ENCODE measurements at places on chromosomes 6 and 20. TPM values are rescaled to one million over a fixed set of nuclear protein-coding genes. Genes with fewer than 3 reads are reported as not detected.

HLA-C gene
- 94.6 TPM for total RNA-seq

ZGPAT gene
- 25.5 TPM for total RNA-seq

ACTR5 gene
- total RNA-seq = 19.6 TPM

FOXS1 gene
- total RNA-seq = not detected

SPATS1 gene
- not detected for total RNA-seq

NHLRC1 gene
- total RNA-seq = 1.0 TPM

PPT2 gene
- 12.5 TPM for total RNA-seq

DNA sequence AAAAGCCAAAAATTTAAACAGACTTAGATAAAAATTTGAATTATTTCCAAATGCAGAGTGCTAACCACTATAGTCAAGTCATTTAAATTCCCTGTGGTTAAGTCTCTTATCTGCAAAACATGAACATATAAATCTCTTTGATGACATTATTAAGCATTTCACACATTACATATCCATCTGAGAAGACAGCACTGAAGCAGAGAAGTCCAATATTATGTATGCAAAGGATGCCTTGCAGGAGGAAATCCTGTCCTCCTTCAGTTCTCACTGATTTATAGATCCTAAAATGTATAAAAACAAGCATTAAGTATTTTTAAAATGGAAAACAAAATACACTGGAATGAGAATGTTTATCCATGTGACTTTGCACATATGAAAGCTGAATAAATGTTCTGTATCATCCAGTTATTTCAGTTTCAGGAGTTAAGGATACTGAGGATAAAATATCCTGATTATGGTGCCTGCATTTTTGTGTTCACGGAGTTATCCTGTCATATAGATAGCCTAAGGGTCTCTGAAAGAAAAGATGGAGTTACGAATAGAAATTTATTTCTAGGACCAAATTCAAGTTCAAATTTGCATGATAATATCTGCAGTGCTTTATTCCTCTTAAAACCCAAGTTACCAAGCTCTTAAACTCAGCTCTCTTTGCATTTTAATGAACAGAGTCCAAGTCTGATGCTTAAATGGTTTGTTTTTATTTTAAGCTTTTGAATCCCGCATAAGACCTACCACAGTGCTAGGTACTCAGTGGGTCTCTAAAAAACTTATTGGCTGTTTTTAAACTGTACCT is 145.4 kb downstream of the PRKN start:
- no peak for DNase-seq

DNA sequence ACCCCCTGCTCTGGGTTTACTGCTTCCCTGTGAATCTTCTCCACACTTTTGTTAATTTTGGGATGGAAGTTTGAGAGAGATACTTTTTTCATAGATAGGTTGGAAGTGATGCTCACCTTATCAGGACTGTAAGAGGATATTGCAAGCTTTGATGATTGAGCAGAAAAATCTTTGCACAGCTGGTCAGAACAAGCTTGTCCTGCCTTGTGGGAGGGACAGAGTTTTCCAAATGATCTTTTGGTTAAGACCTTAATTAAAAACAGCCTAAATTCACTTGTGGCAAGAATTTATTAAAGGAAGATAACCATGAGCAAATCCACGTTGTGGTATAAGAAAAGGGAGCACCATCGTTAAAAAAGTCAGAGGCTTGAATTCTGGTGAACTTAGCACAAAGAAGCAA is 32.2 kb downstream of the E2F3 start:
- no peak for DNase-seq

DNA sequence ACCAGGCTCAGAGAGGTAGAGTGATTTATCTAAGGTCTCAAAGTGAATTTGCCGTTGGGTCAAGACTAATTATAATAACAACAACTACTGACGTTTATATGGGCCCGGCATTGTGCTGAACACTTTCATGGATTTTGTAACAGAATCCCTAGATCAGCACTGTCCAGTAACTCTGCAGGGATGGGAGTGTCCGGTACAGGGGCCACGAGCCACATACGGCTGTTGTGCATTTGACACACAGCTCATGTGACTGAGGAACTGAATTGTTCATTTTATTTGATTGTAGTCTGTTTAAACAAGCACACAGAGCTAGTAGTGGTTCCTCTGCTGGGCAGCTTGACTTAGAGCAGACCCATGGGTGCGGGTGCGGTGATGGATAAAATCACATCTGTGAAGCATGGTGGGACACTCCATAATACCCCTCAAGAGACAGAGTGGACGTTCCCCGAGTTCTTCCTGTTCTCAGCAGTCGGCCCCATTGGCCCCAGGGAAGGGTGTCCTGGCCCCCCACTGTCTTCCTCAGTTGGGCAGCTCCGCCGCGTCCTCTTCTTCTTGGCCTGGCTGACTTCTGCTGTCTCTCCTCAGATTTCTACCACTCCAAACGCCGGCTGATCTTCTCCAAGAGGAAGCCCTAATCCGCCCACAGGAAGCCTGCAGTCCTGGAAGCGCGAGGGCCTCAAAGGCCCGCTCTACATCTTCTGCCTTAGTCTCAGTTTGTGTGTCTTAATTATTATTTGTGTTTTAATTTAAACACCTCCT is 6.8 kb downstream of the CDKN1A start:
- no peak for DNase-seq

DNA sequence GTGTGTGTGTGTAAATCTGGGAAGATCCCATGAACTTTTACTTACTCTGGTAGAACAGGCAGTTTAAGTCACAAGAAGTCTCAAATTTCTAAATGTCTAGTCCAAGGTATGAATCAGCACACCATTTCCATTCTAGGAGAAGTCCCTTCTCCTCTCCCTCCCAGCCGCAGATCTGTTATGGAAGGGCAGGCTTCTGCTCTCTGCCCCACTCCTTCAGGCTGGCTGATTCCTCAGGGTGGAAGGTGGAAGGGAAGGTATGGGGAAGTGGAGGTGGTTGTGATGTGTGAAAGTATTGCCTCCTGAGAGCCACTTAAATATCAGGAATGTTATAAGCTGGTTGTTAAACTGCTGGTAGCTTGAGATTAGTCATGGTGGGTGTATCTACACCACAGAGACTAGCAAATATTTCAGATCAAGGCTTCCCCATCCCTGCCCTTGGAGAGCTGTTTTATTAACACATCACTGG is 44.5 kb upstream of the LAMA4 start:
- DNase-seq = no peak

DNA sequence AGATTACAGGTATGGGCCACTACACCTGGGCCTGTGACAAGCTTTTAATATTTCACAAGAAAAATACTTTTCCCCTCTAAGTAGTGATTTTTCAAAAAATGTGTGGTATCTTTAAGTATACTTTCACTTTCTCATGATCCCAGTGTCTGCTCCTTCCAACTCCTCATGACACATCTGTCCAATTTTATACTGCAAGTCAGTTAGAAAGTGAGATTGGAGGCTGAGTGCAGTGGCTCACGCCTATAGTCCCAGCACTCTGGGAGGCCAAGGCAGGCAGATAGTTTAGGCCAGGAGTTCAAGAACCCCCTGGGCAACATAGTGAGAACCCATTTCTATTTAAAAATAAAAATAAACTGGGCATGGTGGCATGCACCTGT is 20.2 kb downstream of the PIM1 start:
- DNase-seq = no peak

DNA sequence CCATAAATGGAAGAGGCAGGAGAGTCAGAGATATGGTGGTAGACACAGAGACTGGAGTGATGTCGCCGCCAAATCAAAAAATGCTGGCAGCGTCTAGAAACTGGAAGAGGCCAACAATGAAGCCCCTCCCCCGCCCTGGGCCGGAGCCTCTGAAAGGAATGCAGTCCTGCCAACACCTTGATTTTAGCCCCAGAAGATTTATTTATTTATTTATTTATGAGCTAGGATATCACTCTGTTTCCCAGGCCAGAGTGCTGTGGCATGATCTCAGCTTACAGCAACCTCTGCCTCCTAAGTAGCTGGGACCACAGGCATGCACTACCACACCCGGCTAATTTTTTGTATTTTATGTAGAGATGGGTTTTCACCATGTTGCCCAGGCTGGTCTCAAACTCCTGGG is 82.6 kb upstream of the CCDC167 start:
- peak; percentile 63 for DNase-seq

GRCh38 chr6:135555550-135555949 is 58.0 kb upstream of the AHI1 start:
- DNase-seq = peak; percentile 40

DNA sequence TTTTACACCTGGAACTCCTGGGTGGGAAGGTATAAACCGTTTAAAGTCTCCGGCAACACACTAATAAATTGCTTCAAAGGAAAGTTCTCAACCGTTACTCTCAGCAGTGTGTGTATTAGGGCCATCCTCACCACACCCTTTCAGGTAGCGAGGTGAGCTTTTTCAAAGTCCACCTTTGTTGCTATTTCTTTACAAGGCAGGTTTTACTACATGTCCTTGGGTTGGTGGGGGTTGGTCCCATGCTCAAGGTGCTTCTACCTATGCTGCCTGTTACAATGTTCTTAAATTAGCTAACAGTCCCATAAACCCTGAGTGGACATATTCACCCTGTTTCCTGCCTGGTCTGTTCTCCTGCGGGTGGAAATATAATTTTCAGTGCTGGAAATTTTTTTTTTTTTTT is 13.2 kb upstream of the OSER1 start:
- no peak for DNase-seq

- no peak for DNase-seq
These were observed 10.5 kb upstream of the UBE2V1 start for GRCh38 chr20:50123418-50123817.

DNA sequence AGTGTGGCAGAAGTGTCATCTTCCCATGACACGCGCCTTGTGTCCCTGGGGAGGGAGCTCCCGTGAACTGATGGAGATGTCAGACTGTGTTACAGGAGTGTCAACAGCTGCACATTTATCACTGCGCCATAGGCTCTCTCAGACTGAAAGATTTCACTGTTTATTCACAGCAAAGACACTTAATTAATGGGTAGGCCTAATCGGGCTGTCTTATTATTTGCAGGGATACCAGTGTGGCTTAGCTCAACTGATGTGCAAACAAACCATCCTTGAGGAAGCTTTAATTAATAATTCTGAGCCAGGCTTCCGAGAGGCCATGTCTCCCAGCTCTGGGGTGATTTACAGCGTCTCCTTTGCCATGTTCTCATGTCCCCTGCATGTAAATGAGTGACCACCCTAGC is 771.0 kb downstream of the QKI start:
- DNase-seq = no peak

DNA sequence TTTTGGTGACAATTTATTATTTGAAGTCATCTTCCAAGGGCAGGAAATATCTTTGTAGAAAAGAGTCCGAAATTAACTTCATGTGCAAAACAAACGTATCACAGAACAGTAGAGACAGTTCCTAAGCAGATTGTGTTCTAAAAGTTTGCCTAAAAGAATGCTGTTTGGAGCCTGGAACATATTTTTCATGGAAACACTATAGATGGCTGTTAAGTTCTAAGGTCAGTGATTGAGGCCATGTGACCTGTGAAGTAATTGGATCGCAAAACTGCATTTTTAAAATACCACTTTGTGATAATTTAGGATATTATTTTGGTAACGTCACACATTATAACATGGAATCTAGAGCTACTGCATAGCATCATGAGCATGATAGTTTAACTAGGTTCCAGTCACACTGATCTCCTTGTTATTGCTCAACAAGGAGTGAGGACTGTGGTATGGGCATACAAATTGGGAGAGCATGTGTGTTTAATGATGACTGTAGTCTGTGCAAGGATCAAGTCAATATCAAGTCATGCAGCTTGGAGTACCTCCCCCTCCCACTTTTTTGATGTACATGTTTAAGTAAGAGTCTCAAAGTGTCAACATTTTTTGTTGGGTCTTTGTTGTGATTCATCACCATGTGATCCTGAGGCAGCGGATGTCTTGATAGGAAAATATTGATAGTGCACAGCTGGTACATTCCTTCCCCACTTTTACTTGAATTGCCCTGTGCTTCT is 609.3 kb upstream of the CITED2 start:
- no peak for DNase-seq

GRCh38 chr20:48364688-48365421 is 462.9 kb downstream of the PREX1 start:
- DNase-seq = no peak

- no peak for DNase-seq
These were observed 351.9 kb upstream of the PRND start for GRCh38 chr20:4369798-4370124.

- peak; percentile 84 for DNase-seq
These were observed 3.7 kb downstream of the OGFR start for GRCh38 chr20:62808211-62808865.

GRCh38 chr20:52234302-52235045 is 42.9 kb upstream of the ZFP64 start:
- no peak for DNase-seq

- no peak for DNase-seq
These were observed 84.3 kb upstream of the TMEM181 start for GRCh38 chr6:158475344-158476302.

- DNase-seq = no peak
These were observed 127.8 kb downstream of the KIF16B start for GRCh38 chr20:16445482-16445881.

- no peak for DNase-seq
These were observed 210.7 kb upstream of the CNR1 start for GRCh38 chr6:88376768-88377387.

DNA sequence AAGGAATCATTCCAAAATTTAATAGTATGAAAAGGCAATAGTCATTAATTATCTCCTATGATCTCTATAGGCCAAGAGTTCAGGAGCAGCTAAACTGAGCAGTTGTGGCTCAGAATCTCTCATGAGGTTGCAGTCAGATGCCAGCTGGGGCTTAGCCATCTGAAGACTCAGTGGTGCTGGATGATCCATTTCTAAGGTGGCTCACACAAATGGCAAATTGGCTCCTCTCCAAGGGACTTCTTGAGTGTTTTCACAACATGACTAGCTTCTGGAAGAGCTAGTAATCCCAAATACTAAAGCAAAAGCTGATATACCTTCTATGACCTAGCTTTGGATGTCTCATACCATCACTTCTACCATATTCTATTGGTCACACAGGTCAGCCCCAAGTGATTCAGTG is 104.2 kb downstream of the HAO1 start:
- DNase-seq = no peak

- no peak for DNase-seq
These were observed 31.4 kb upstream of the FBXO9 start for GRCh38 chr6:53033764-53034163.

DNA sequence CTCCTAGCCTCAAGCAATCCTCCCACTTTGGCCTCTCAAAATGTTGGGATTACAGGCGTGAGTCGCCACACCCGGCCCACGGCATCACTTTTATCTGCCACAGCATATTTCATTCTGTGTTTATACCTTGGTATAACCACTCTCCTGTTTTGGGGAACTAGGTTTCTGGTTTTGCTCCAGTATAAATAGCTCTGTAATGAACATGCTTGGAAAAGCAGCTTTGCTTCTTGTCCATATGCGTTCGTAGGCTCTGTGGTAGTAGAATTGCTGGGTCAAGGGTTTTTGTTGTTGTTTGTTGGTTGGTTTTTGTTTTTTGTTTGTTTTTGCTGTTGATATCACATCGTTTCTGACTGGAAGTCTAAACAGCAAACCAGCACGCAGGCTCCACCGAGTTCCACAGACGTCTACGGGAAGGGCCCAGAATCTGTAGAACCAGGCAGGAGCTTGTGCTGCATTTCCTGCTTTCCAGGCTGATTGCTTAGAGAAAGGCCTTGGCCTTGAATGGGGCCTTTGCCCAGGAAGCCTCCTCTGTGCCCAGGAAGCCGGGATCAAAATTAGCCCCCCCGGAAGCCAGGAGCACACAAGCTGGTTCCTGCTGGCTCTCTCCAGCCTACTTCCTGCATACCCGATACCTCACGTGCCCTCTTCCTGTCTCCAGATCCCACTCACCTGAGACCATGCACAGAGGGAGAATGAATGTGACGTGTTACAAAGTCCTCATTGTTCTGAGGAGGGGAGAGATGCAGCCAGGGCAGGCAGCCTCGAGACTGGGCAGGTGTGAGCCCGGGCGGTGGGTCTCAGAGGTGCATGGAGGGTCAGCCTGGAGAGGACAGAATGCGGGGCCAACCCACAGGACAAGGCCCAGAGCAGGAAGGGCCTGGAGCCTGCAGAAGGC is 34.7 kb downstream of the AAR2 start:
- peak; percentile 45 for DNase-seq

All from GM23338 (cell line).